ENCODE measurements at places on chromosomes 3 and 15.

DNA sequence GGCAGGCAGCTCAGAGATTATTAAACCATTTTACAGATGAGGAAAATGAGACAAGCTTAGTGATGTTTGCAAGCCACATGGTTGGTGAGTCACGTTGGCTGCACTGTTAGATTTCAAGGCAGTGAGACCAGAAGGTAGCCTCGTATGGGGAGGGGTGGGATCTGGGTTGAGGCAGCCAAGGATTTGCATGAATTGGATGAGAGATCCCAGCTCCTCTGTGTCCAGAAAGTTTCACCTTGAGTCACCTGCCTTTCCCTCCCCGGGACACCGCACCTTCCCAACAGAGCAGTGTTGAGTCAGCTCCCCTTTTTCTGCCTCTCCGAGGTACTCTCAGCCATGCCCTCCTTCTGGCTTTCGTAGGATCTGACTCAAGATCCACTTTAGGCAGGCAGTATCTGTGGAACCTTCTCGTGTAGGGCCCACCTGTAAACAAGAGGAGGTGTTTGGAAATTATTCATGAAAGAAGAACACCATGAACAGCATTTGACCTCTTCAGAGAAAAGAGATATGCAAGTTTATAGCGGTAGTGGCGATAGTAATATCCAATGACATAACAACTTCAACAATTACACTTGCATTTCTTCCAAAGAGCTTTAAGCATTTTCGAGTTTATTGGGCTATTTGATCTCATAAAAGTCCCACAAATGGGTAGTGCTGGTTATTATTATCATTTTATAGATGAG lies 46.8 kb upstream of the VPS8 start:
- no peak for DNase-seq

GRCh38 chr15:75023872-75024636 lies 664 bp downstream of the PPCDC start:
- DNase-seq, result no peak

DNA sequence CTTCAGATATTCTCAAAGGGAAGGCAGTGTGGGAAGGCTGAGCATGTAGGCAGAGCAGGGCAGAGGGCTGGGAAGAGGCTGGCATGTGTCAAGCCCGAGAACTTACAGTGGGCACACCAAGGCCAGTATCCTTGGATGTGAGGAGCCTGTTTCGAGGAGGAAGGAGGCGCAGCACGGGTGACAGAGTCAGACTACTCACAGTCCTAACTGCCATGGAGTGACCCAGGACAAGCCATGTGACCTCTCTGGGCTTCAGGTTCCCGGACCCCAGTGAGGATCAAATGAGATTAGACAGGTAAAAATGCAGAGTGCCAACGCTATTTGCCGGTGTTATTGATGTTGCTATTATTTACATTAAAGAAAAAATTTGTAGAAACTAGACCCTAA lies 65.3 kb downstream of the NSMCE3 start:
- DNase-seq, result no peak

DNA sequence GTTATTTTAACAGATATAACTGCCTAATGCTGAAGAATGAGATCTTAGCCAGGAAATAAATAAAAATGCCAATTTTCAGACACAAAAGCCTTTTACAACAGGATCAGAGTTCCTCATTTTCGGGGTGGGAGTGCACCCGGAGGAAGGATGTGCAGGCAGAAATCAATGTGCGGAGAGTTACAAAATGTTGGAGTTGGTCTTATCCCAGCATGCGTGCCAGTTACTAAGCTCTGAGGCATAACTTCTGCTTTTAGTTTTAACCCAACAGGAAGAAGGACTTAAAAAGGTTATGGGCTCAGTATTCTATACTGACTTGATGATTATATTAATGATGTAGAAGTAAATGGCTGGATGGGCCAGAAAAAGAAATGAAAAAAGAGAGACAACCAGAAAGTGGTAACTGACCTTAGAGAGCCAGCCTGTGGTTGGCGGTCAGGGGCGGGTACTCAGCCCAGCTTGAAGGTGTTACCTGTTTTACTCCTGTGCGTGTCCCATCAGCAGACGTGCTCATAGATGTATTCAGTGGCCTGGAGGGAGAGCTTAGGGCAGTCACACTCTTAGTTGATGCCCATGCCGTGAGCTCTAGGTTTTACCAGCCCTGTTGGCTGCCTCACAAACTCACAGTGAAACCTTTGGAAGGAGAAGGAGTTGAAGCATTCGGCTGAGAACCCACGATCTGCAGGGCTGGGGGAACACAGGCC lies 164.7 kb downstream of the SV2B start:
- DNase-seq, result no peak

- no peak for DNase-seq
Measured at GRCh38 chr3:127847236-127847720, 25.0 kb upstream of the MGLL start.

DNA sequence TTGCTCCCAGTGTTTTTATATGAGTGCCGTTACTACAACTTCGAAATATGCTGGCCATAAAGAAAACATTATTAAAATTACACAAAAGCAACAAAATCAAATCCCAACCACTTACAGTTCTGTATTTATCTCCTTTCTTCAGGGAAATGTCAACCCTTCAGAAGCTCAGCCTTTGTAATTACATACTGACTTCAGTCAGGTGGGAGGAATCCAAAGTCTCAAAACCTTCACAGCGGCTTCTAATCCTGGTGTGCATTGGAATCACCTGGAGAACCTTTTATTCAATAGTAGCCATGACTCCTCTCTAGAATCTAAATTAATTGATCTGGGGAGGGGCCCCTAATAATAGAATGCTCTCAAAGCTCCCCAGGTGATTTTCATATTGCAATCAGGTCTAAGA lies 463.7 kb upstream of the ARHGEF26 start:
- DNase-seq, result no peak

DNA sequence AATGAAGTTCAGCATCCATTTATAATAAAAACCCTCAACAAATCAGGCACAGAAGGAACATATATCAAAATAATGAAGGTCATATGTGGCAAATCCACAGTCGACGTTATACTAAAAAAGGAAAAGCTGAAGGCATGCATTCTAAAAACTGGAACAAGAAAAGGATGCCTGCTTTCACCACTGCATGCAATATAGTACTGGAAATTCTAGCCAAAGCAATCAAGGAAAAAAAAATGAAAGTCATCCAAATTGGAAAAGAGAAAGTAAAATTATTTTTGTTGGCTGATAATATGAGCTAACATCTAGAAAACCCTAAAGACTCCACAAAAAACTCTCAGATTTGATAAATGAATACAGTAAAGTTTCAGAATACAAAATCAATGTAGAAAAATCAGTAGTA lies 1123.2 kb downstream of the TBL1XR1 start:
- no peak for DNase-seq

- no peak for DNase-seq
Measured at GRCh38 chr3:38177181-38177580, 11.8 kb downstream of the OXSR1 start.

DNA sequence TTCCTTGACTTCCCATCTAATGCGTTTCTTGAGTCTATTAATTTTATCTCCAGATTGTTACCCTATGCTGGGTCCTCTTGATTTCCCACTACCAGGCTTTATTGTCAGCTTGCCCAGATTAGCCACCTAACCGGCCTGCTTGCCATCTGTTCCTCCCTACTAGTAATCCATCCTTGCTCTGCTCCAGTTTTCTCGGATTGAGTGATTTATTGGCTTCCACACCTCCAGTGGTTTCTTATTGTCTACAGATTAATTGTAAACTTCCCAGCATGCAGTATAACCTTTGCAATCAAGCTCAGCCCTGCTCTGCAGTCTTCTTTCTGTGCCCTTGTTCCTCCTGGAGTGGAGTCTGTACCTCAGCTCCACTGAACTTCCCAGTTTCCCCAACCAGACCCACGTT lies 63.4 kb downstream of the ARHGEF26 start:
- no peak for DNase-seq

DNA sequence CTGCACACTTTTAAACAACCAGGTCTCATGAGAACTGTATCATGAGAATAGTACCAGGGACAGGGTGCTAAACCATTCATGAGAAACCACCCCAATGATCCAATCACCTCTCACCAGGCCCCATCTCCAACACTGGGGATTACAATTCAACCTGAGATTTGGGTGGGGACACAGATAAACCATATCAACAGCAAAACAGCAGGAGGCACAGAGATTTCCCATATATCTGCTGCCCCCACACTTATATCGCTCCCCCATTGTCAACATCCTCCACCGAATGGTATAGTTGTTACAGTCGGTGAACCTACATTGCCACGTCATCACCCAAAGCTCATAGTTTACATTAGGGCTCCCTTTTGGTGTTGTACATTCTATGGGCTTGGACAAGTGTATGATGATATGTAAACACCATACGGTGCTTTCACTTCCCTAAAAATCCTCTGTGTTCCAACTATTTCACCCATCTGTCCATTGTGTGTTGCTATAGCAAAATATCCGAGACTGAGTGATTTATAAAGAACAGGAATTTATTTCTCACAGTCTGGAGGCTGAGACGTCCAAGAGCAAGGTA lies 224.8 kb downstream of the FAM43A start:
- no peak for DNase-seq

GRCh38 chr3:150429767-150430671 lies 21.9 kb downstream of the TSC22D2 start:
- no peak for DNase-seq

DNA sequence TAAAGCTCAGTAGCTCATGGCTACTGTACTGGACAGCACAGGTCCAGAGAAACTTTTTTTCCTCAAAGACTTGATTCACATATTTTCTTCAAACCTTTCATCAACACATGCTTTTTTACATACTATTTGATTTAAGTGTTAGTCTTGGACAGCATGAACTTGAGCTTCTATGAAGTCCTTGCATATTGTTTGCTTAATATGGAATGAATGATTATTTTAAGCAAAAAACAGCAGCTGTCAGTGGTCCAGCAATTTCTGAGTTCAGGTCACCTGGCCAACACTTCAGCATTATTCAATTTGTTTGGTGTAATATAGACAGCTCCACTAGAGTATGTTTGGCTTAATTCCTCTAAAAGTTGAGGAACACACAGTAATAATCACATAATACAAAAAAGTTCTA lies 141.4 kb downstream of the PEX5L start:
- no peak for DNase-seq

GRCh38 chr3:4882548-4882947 lies 96.7 kb upstream of the BHLHE40 start:
- no peak for DNase-seq

DNA sequence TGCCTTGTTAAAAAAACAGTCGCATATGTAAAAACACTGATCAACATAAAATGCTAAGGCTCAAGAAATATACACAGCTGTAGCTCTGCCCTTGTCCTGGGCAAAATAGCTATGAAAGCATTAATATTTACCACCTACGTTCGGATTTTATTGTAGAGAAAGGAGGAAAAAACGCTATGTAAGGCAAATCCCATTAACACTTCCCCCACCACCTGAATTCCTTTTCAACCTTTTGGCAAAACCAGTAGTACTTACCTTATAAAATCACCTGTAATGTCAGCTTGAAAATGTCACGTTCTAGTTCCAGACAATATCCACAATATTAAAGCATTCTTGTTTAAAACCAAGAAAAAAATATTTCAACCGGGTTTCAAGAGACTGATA lies 3.6 kb downstream of the TRA2B start:
- no peak for DNase-seq

DNA sequence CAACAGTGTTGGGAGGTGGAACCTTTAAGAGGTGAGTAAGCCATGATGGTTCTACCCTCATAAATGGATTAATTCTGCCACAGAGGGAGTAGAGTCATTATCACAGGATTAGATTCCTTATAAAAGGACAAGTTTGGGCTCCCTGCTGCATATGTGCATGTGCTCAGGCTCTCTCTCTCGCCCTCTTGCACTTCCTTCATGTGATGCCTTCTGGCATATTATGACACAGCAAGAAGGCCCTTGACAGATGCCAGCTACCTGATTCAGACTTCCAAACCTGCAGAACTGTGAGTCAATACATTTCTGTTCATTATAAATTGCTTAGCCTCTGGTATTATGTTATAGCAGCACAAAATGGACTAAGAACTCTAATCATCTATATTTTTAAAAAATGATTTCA lies 205.3 kb downstream of the CTNNB1 start:
- DNase-seq, result no peak

GRCh38 chr3:49872801-49873281 lies 3.1 kb upstream of the CAMKV start:
- DNase-seq, result no peak

Measured in fibroblast of the conjunctiva (primary cell).